ENCODE measurements at places on chromosomes 3 and 15.

GRCh38 chr3:152051501-152052404 is 178.3 kb downstream of the SUCNR1 start:
- no peak for DNase-seq

DNA sequence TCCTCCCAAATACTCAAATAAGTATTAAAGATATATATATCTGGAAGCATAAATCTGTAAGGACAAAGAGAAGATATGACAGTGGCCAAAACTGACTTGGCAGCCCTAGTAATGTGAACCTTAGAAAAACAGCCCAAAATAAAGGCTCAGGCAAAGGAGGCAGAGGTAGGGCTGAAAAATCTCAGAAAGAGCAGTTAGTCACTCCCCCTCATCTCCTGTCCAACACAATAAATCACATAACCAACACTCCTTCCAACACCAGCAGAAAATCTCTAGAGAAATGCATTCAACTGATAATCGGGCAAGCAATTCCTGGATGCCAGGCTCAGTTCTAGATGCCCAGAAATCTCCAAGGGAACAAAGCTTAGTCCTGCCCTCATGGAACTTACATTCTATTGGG is 22.1 kb upstream of the CHRM5 start:
- DNase-seq, result no peak

- no peak for DNase-seq
Observed at GRCh38 chr15:80163217-80163616, 10.4 kb downstream of the FAH start.

- DNase-seq, result no peak
Observed at GRCh38 chr15:82294061-82294690, 31.6 kb downstream of the SAXO2 start.

- peak; percentile 58 for DNase-seq
Observed at GRCh38 chr3:10950476-10951294, 41.9 kb upstream of the SLC6A1 start.

DNA sequence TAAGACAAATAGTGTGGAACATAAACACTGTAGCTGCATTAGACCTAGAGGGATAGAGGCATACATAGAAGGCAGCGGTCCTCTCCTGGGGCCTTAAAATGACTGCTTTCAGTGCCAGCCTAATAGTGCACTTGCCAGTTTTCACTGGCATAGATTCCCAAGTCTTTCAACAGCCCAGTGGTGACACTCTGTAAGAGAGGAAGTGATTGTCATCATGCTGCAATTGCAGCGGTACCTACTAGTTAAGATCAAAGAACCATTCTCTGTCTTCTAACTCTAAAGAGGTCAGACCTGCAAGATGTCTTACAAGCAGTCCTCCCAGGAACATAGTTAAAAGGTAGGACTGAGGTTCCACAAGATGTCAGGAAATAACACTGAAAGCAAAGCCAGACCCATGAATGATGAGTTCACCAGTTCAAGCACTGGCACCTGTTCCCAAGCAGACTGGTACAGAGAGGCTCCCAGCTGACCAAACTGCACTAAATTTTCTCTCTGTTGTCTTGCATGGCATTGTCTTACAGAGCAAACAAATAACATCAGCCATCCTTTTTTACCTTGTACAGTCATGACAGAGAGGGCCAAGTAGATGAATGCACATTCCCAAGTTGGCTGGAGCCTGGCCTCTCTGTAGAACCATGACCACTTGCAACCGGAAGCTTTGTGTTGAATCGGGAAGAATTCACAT is 100.5 kb upstream of the SKOR1 start:
- DNase-seq, result no peak

GRCh38 chr3:189337673-189338091 is 165.9 kb downstream of the TPRG1 start:
- DNase-seq, result no peak

DNA sequence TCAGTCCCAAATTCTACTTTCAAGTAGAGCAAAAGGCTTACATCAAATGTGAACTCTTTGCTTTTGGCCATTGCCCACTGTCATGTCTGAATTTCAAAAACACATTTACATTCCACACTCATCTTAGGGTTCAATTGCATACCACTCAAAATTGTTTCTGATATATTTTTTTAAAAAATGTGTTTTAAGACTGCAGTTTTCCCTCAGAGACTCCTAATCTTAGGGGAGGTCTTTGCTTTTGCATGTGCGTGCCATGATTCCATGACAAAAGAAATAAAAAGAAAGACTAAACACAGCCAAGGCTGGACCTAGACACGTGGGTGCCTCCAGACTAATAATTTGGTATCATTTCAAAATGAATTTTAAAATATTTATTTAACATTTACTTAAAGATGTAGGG is 396.8 kb upstream of the RASGRP1 start:
- DNase-seq, result no peak

DNA sequence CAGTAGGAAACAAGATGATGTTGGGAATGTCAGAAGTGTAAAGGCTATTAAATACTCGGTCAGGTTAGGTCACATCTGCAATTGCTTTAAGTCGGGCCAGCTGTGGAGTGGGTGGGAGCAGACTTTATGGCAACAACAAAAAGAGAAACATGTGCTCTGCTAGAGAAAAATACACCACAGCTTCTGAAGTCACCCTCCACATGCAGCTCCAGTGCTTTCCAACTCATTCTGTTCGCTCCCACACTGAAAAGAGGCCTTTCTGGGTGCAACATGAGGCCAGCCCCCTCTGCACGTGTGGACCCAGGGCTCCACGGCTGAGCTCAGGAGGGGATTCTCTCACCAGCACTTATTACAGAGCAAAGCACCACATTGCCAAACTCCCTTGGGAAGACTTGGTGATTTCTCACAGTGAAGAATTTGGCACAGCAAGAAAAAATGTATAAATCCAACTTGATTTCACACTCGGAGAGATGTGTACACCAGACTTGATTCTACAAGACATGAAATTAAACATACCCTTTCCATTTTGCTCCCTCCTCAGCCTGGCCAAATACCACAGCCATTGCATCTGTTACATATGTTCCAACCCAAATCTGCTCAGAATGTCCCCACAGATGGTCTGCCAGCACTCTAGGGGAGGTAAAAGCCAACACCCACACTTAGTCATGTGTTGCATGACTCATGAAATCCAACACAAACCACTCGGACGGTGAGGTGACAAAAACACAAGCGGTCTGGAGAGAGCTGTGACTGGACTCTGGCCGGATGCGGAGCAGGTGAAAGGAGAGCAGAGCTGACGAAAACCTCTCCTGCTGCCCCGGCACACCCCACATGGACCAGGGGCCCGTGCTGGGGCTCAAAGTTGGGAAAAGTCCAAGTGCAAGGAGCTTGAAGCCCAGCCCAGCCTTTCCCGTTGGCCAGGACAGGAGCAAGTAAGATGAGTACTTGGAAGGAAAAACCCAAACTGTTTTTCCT is 74.6 kb downstream of the ITGB5 start:
- DNase-seq, result peak; percentile 94

DNA sequence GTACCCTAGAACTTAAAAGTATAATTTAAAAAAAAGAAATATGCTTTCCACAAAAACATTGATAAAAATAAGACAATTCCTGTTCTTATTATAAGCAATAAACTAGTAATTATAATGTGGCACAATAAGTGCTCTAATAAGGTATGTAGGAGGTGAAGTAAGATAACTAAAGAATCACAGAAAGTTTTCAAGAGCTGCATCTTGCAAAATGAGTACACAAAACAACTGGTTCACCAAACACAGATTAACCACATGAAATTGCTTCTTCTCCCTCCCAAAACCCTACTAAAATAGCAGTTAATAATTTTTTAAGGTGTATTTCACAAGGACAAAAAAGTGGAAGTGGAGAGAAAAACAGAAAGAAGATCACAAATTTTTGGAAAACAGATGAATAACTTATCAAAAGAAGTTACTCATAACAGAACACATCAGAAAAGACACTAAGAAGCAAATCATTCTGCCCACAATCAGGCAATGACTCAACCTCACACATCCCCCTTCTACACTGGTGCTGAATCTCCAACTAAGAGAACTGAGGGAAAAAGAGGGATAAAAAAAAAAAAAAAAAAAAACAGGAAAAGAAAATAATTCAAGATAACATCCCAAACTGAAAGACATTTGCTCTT is 64.2 kb downstream of the TBC1D5 start:
- DNase-seq, result no peak

DNA sequence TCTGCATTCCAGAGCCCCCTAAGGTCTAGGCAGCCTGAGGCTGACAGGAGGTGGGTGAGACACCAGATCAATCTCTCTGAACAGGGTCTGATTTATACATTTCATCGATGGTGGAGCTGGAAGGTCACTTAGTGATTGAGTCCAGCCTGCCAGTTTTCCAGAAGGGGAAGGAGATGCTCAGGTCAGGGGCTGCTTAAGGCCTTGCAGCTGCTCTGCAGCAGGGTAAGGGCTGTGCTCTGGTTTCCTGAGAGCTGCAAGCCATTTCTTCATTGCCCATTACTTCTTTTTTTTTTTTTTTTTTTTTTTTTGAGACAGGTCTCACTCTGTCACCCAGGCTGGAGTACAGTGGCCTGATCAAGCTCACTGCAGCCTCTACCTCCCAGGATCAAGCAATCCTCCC is 10.7 kb downstream of the TADA3 start:
- DNase-seq, result no peak

GRCh38 chr3:191959876-191960413 is 499.0 kb downstream of the PYDC2 start:
- DNase-seq, result no peak

GRCh38 chr3:45134758-45135521 is 11.2 kb downstream of the CDCP1 start:
- DNase-seq, result no peak

DNA sequence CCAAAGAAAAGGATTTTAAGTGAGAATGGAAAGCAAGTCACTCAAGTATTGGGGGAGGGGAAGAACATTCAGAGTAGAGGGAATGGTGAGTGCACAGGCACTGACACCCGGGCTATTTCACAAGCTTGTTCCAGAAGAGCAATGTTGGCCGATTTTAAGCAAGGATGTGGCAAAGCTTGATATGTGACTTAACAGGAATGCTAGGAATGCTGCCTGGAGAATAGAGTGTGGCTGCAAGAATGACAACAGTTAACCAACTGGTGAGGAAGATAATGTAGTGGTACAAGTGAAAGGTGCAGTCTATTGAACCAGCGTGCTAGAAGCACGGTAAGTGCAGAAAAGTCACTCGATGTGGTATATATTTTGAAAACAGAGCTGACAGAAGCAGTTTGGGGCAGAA is 6.2 kb upstream of the CCDC80 start:
- peak; percentile 78 for DNase-seq

- no peak for DNase-seq
Observed at GRCh38 chr3:48851407-48851806, 3.7 kb upstream of the PRKAR2A start.

DNA sequence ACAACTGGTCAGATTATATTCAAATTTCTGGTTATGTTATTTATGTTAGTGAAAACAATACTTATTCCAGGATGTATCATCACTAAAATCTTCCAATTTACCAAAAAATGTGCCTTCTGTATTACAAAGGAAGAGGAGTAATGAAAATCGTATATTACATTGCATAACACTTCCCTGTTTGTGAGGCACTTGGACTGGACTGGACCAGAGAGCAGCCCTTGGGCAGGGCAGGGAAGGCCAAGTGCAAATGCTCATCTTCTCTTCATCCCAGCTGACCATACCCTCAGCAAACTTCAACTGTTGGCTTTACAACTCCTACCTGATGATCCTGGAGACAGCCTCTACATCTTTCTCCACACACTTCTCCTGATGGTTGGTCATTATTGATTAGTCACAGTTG is 285.7 kb upstream of the MME start:
- DNase-seq, result no peak

DNA sequence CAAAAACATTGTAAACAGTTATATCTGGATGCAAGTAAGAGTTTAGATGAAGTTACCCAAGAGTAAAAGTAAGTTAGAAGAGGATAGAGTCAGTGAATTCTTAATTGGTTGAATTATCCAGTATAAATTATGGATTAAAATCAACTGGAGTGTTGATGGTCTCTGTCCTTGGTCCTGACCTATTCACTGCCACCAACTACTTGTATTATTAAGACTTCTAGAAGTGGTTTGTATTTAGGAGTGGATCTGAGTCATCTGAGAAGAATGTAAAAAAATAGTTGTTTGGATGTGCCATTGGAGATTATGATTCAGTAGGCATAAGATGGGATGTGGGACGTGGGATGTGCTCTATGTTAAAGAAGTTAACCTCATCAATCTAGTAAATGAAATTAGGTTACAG is 86.4 kb downstream of the SYNPR start:
- DNase-seq, result peak; percentile 29

DNA sequence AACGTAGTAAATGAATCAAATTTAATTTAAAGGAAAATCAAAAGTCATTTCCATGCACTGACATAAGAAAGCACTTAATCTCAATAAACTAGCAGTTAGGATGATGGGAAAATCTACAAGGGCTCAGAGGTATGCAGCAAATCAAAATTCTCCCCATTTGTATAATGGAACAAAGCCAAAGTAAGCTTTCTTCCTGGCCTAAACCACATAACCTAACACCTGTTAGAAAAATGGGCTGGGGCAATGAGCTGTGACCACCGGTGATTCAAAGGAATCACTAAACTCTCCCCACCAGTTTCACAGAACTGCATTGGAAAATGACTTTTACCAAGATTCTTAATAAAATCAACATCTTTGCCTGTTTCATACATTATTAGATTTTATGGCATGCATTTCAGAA is 1024.3 kb downstream of the FHIT start:
- DNase-seq, result no peak

- no peak for DNase-seq
Observed at GRCh38 chr15:69513450-69513960, 60.9 kb downstream of the RPLP1 start.

DNA sequence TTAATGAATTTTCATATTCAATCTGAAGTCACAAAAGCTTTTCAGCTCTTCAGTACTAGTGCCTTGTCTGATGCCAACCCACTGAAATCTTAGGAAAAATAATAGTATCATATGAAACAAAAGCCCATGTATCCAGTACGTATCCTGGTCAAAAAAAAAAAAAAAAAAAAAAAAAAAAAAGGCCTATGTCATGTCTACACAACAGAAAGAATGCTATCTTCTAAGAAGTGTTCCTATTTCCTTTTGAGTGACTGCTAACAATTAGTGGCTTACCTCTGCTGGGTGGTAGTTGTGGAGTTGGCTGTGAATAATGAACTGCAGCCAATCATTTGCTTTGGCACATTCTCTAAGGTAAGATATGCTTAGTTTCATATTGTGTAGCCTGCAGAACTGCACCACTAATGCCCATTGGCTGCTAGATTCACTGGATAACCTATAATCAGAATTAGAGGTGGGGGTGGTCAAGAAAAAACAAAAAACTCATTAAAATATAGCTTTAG is 59.6 kb downstream of the EIF3J start:
- DNase-seq, result no peak

- peak; percentile 37 for DNase-seq
Observed at GRCh38 chr15:72319360-72319984, 485 bp downstream of the CELF6 start.
